ENCODE measurements at places on chromosomes 4 and X.

DNA sequence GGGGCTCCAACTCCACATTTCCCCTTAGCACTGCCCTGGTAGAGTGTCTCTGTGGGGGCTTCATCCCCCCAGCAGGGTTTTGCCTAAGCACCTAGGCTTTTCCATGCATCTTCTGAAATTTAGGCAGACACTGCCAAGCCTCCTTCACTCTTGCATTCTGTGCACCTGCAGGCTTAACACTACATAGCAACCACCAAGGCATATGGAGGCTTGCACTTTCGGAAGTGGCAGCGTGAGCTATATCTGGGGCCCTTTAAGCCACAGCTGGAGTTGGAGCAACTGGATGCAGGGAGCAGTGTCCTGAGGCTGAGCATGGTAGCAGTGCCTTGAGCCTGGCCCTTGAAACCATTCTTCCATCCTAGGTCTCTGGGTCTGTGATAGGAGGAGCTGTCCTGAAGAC, 214.8 kb upstream of the RPL34 start:
- no peak for DNase-seq

GRCh38 chr4:19748519-19749479, 502.9 kb upstream of the SLIT2 start:
- DNase-seq: no peak

- no peak for DNase-seq
Measured at GRCh38 chr4:143291314-143291713, 45.4 kb upstream of the GAB1 start.

GRCh38 chrX:150696866-150697265, 3.7 kb downstream of the MTMR1 start:
- DNase-seq: no peak

- DNase-seq: no peak
Measured at GRCh38 chr4:156060661-156061060, 107.0 kb upstream of the CTSO start.

GRCh38 chr4:860561-860960, 34.6 kb upstream of the CPLX1 start:
- DNase-seq: no peak

DNA sequence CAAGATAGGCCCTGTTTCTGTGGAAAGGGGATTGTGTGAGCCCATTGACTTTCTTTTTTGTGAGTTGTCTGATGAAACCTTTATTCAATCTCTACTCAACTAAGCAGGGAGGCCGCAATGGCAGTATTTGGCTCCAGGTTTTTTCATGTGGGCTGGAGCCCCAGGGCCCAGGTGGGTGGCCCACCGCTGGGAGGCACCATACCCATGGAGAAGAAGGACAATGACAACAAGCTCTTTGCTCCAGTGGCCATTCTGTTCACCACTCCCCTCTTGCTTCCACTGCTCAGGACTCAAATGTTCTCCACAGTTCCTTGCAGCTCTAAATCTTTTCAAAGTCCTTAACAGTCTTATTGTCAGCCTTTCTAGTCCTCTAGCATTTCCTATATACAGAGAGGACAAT, 54.1 kb downstream of the HOPX start:
- no peak for DNase-seq

DNA sequence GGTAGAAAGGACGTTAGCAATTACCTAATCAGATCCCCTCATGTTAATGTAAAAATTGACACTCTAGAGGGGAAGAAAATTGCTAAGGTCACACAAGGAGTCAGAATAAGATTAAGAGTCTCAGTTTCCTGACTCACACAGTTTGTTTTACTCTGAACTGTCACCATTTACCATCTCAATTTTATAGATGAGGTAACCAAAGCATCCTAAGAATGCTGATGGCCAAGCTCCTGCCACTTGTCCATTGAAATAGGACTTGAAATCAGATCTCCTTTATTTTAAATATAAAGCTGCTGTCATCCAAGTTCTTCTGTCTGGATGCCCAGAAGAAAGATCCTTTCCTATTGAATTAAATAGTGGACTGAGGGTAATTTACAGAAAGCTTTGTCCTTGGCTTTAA, 114.8 kb upstream of the VAMP7 start:
- DNase-seq: no peak

Measured in SHP77 treated with DMSO at 0.1 percent for 48 hours (cell line).